ENCODE measurements at places on chromosomes 2 and 18.

DNA sequence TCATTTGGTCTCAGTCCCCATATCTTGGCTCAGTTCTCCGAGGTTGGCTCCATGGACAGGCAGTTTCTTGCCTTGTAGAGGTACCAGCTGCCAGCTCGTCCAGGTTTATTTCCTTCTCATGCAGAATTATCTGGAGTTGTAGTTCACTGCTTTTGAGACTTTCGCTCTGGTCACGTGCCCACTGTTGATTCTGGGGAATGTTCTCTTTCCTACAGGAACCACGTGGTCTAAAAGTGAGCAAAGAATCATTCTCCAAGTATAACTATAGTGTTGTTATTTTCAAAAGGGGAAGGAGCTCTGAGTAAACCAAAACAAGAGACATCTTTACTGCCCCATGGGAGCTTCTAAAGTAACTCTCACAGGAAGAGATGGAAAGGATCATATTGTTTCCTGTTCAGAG lies 41.2 kb upstream of the RAB27B start:
- DNase-seq, result no peak

- DNase-seq, result peak; percentile 9
Measured at GRCh38 chr18:36183033-36183432, 4.3 kb upstream of the MOCOS start.

GRCh38 chr2:149005471-149006077 lies 32.9 kb upstream of the LYPD6B start:
- DNase-seq, result no peak

GRCh38 chr2:170848587-170848986 lies 31.9 kb downstream of the GAD1 start:
- no peak for DNase-seq

GRCh38 chr2:10217489-10218435 lies 84.9 kb upstream of the HPCAL1 start:
- DNase-seq, result no peak

DNA sequence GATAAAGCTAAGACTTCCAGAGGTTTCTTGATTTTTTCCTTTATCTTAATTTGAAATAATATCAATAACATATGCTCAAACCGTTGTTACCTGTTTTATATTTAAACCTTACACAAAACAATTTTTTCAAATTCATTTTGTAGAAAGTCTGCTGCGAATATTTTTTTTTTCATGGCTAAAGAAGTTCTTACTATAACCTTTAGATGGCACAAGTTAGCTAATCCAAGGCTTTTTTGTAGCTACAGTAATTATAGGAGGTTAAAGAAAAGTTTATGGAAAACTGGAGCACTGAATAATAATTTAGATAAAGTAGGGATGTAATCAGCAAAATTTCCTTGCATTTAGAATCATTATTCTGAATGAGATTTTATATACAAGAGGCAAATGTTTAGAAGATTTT lies 78.0 kb upstream of the PNPT1 start:
- no peak for DNase-seq

- no peak for DNase-seq
Measured at GRCh38 chr2:30308280-30308679, 76.9 kb downstream of the LBH start.

DNA sequence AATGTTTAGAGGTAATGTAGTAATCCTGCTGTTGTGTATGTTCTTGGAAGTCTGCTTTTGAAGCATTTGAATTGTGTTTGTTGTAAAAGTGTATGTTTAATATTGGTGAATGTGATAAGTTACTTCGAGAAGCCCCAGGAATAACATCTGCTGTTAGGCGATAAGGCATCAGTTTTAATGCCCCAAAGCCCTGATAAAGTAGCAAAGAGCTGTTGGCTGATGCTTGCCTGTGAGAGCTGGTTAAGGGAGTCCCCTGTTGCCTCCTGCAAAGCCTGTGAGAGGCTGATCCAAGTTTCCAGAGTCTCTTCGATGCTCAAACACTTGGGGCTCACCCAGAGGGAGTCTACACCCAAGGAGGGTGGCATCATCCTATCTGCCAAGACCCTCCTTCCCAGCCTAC lies 110.3 kb downstream of the RNF152 start:
- no peak for DNase-seq

GRCh38 chr2:48723129-48723528 lies 32.4 kb downstream of the LHCGR start:
- no peak for DNase-seq

- DNase-seq, result no peak
Measured at GRCh38 chr2:119744335-119744939, 15.3 kb upstream of the PTPN4 start.

- DNase-seq, result no peak
Measured at GRCh38 chr2:129753261-129753660, 226.2 kb upstream of the RAB6C start.

DNA sequence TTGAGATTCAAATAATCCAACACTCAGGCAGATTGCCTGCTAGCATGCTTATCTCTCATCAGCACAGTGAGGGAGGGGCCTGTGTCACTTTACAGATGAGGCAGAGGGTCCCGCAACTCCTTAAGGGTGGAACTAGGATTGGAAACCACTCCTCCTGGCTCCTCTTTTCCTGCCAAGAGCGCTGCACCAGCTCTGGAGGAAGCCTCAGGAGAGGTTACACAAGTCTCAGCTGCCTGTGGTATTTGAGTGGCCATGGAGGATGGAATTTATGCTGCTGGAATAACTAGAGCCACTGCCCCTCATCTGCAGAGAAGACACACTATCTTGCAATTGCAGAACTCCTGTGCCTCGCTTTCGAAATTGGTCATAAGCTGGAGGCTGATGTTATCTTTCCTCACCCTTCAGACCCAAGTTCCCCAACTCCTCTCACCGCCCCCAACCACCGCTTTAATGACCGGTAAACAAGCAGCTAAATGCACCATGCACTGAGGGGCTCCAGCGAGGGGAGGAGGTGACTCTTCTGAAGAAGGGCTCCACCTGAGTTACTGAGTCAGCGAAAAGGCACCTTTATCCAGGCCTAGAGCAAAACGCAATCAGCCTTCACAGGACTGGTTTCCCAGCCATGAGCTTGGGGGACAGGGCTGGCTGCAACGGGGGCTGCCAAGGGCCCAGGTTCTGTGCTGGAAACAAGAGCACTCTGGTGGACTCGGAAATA lies 245.8 kb downstream of the SOX11 start:
- DNase-seq, result no peak

DNA sequence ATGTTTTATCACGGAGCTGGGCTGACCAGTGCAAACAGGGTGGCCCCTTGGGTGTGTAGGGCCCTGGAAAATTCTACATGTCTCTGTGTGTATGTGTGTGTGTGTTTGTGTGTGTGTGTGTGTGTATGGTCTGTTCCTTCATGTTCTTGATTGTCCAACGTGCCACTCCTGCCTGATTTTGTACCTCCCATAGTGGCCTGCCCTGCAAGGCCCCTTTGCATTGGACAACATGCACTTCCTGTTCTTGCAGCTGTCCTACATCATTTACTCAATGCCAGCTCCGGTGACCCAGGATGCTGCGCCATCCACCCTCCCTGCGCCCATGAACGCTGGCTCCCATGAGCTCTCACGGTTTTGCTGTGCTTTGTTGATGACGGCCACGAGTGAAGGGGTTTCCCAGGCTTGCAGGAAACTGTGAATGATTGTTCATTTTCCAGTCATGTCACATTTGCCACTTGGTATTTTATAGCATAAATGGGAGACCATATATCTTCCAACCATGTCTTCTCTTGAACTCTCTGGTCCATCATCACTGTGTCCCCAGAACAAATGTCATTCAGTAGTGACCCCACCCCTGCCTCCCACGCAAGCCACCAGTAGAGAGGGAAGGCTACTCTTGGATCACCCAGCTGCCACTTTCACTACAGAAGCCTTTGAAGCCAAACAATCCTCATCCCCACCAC lies 69.7 kb upstream of the NCK2 start:
- no peak for DNase-seq

- DNase-seq, result no peak
Measured at GRCh38 chr18:61797696-61798590, 94.9 kb downstream of the RNF152 start.

GRCh38 chr2:216985658-216986141 lies 125.8 kb upstream of the TNP1 start:
- DNase-seq, result no peak

- DNase-seq, result no peak
Measured at GRCh38 chr2:118686346-118686745, 161.1 kb downstream of the EN1 start.

DNA sequence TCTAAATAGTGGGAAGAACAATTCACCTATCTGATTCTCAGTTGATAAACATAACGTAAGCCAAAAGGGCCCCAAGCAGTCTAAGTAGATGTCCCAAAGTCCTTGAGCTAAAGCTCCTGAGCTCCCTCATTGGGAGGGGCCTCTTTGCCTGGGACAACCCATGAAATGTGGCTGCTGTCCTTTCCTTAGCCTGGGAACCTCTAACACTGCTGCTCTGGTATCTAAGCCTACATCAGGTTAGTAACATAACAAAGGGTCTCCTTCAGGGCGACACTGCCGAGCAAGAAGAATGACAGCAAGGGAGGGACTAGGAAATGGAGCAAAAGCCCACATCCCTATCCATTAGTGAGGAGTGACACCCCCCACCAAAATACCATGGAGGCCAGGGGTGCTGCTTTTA lies 98.3 kb downstream of the MAPRE2 start:
- DNase-seq, result no peak

GRCh38 chr18:54440292-54440691 lies 82.6 kb downstream of the C18orf54 start:
- DNase-seq, result no peak

GRCh38 chr2:162317861-162318327 lies 590 bp downstream of the IFIH1 start:
- DNase-seq, result peak; percentile 8

- no peak for DNase-seq
Measured at GRCh38 chr2:84652431-84652830, 136.1 kb downstream of the DNAH6 start.

GRCh38 chr18:6636091-6636490 lies 93.4 kb upstream of the ARHGAP28 start:
- DNase-seq, result no peak

DNA sequence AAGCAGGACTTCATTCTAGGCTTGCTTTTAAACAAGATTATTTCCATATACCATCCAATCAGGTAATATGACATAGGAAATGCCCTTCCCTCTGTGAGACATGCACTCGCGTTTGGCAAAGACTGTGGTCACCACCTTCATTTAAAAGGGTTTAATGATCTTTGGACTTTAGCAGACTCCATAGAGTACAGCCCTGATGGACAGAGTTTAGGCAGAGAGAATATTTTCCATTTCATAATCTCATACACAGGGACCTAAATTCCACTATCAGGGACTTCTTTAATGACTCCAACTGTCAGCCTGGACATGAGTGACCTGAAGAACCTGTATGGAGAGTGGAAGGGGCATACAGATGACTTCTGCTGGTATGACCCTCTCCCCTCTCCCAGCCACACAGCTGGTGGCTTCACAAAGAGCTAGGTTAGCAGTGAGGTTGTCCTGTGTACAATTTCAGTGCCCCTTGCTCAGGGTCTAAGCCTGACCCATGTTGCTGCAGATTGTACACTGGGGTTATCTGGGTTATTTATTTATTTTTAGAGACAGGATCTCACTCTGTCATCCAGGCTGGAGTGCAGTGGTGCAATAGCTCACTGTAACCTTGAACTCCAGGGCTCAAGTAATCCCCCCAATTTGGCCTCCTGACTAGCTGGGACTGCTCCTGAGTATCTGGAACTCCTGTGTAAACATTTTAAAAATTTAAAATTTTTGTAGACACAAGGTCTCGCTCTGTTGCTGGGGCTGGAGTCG lies 59.2 kb downstream of the PTPRM start:
- DNase-seq, result no peak

GRCh38 chr2:59046401-59047372 lies 805.6 kb upstream of the FANCL start:
- DNase-seq, result no peak

DNA sequence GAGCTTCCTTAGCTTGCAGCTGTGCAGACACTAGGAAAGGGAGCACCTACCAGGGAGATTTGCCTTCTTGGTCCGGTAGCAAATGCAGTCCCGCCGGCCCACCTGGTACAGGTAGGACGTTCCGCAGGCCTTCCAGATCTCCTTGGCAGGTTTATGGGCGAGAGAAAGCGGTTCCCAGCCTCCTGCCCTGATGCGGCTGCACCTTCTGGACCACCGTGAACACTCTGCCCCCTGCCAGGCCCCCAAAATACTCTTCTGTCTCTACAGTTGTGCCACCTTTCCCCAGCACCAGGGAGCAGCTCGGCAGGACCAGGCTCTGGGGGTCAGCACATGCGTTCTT lies 67.4 kb downstream of the HNRNPLL start:
- DNase-seq, result no peak

DNA sequence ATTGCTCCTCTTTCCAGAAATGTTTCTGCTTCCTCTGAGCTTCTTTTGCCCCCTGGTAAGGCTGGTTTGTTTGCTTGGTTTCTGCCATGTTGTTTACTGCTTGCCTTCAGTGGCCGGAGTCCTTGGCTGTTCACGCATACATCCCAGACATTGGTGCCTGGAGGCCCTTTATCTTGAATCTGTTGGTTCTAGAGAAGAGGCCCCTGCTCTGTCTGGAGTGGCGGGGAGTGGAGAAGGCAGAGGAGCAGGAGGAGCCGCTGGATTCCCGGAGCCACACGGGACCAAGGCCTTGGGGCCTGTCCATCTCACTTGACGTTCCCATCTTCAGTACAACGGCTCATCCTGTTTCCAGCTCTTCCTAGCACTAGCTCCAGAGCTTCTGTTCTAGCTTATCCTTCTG lies 77.2 kb upstream of the PXDN start:
- DNase-seq, result no peak
